ENCODE measurements at places on chromosomes 3 and 15.

- DNase-seq: no peak
Observed at GRCh38 chr3:68485051-68485450, 447.3 kb downstream of the TAFA4 start.

GRCh38 chr3:135503760-135504686 lies 461.5 kb upstream of the PPP2R3A start:
- DNase-seq: peak; percentile 46

DNA sequence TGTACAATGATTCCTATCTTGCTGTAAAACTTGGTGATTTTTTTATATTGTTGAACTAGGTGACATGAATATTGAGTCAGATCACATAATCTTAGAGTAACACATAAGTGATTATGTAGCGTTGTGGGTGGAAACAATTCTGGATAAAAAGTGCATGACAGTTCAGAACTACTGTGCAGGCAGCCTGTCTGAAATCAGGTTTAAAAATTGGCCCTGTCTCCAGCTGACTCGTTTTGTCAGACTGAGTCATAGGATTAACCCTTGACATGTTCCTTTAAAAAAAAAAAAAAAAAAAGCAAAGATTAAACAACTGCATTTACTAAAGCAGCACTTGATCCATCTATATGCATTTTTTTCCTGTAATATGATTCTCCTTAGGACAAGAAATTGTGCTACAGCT lies 160.0 kb upstream of the CGNL1 start:
- DNase-seq: no peak

GRCh38 chr15:40452296-40453090 lies 11.7 kb downstream of the BAHD1 start:
- no peak for DNase-seq

GRCh38 chr3:186612721-186613636 lies at the start of gene AHSG:
Gene AHSG, plus strand, starts transcription at chr3:186613060. Its CDS starts 82 bp downstream, at chr3:186613142.
- DNase-seq: no peak

GRCh38 chr3:69490235-69490634 lies 104.3 kb upstream of the FRMD4B start:
- peak; percentile 24 for DNase-seq

DNA sequence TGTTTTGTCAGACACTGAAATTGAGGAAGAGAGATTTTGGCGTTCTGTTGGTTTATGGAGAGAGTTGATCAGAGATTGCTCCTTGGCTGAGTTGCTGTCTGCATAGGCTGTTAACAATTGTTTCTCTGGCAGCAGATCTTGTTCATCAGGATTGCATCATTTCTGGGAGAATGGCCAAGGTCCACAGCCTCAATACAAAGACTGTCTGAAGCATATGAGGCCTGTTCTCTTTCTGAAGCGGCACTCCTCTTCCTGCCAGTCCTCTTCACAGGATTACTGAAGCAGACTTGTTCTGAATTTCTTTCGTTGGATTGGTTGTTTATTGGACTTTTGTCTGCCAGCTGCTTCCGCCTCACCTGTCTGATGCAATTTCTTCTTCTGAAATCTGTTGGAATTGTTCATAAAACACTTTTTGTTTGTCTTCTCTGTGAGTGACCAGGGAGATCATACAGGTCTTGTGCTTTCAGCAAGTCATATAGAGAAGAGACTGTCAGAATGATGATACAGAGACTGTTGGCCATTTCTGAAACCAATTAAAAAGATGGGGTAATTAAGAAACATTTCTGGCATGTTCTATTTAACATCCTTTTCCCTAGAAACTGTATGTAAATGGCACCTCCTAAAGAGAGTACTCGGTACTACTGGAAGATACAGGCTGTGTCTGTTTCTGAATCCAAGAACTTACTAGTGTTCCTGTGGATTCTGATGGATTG lies 25.5 kb downstream of the SETD5 start:
- DNase-seq: peak; percentile 51

DNA sequence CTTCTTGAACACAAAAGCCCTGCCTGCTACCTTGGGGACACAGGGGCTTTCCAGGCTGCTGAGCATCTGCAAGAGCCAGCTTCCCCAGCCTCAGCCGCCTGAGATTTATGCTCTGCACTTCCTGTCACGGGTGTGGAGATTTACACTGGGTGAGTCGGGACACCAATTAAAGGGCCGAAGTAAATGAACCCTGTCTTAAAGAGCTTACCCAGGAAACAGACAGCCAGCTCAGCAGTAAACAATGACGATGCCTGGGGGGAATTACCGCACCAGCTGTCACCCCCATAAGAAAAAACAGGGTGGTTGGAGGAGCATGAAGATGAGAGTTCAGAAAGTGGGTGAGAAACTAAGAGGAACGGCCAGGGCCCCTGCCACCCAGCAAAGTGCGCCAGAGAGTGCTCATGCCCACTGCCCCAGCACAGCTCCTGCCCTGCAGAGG lies 37.5 kb upstream of the IQSEC1 start:
- DNase-seq: peak; percentile 22

GRCh38 chr15:56215769-56216168 lies 27.9 kb downstream of the RFX7 start:
- no peak for DNase-seq

DNA sequence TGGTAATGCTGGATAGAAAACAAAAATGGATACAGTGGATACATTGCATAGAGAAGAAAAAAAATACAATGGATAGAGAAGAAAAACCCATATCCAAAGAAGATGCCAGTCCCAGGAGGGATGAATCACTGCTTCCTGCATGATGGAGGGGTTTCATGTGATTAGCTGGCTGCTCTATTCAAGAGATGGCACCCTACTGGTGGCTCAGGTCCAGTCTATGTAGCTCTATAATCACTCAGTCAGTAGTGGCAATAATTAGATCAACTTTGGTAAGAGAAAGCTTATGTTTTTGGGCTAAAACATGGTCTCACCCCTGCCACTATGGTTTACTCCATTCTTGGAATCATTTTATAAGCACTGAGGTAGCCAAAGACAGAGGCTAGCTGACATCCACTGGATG lies 33.7 kb upstream of the NOX5 start:
- no peak for DNase-seq

DNA sequence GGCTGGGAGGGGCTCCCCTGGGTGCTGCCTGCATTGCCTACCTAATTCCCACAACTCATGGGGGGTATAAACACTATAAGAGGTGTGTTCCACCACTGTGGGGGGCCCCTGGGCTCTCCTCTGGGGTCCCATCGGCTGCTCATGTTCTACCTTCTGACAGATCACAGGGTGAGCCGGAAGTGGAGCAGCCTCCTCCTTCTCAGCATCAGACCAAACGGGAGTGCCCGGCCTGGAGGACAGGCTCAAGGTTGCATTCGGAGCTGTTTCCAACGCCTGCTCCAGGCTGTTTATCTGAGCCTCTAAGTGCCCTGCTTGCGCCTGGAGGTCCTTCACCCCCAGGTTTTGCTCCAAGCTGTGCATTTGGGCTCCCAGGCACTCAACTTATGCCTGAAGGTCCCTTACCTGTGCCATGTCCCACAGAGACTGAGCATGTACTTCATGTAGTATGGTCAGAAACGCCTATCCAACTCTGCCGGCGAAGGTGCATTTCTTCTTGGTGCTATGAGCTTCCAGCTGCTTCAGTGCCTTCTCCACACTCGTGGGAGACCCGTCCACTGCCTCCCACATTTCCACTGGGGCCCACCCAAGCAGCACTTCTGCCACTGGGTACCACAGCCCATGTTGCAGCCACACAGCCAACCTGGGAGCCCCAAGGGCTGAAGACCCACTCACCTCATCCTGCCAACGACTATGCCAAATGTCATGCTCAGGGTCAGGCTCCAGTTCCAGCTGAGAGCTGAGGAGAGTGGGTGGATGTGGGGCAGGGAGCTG lies 232.1 kb downstream of the IGSF11 start:
- no peak for DNase-seq

DNA sequence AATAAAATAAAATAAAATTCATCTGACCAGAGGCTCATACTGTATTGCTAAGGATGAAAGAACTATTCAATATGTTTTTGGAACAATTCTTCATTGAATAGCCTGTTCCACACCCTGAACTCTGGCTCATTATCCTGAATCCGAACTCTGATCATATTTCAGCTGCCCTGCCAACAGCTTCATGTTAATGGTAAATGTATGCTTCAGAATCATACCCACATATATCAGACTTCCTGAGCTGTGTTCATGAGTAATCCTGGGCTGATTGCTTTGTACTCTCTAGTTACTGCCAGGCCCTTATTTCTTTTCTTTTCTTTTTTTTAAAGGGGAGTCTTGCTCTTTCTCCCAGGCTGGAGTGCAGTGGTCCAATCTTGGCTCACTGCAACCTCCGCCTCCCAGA lies 11.8 kb downstream of the INO80 start:
- no peak for DNase-seq

DNA sequence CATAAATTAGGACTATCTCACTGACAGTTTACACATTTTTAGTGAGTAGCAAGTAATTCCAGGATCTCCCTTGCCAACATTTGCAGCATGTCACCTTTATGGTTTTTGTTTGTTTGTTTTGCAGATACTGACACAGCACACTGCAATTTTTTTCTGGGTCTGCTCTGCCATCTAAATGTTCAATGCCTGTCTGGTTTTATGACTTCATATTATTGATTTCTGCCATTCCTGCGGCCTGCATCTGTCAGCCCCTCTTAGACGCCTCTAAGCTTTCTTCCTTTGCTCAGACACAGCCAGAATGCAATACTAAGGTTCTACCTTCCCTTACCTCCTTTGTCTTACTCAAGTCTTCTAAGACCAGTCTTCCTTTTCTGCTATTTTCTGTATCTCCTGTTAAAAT lies 321.2 kb upstream of the AZI2 start:
- DNase-seq: no peak

GRCh38 chr3:8529738-8530525 lies 28.3 kb downstream of the LMCD1 start:
- peak; percentile 48 for DNase-seq

GRCh38 chr15:39442898-39443297 lies 138.0 kb upstream of the THBS1 start:
- no peak for DNase-seq

DNA sequence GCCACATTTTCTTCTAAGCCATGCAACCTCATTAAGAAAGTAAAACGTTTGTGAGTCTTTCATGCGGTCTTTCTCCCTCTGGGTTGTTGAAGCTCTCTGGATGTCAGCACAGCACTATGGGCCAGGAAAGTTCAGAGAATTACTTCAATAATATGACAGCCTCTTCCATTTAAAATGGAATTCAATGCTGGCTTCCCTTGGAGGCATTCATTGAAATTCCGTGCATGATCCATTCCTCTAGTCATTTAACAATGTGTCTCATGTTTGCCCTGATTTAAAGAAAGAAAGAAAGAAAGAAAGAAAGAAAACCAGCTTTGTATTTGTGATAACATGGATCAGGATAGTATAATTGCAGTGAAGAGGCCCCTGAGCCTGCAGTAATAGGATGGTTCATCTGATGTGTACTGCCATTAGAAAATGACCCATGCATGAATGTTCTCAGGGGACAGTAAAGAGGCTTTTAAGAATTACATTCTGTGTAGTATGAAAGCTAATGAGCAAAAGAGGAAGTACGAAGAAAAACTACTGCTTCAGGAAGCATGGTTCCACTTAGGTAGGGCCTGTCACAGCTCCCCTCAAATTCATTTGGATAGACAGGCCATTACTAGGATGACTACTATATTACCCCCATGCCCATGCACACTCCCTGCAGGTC lies 146.0 kb downstream of the ARPP21 start:
- DNase-seq: no peak

DNA sequence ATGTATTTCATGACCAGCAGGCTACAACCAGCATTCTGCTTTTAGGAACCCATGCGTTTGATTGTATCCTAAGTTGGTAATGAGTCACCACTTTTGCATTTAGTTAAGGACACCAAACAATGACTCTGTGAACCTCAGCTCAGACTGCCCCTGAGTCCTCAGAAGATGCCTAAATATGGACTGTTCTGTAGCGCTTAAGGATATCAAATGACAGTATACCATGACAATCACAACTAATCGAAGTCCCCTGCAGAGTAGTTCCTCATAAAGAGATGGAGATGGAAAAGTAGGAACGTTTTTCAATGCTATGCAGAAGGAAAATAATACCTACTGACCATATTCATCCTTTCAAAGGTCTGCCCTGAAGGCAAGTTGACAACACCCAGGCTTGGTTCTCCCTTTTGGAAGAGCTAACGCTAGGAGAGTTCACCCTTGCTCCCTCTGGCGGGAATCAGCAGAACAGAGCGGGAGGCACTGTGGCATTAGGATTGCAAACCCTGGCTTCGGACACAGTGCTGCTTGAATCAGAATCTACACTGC lies 508.6 kb downstream of the FHIT start:
- DNase-seq: no peak

GRCh38 chr3:17749281-17749680 lies 6.8 kb upstream of the TBC1D5 start:
- DNase-seq: no peak

DNA sequence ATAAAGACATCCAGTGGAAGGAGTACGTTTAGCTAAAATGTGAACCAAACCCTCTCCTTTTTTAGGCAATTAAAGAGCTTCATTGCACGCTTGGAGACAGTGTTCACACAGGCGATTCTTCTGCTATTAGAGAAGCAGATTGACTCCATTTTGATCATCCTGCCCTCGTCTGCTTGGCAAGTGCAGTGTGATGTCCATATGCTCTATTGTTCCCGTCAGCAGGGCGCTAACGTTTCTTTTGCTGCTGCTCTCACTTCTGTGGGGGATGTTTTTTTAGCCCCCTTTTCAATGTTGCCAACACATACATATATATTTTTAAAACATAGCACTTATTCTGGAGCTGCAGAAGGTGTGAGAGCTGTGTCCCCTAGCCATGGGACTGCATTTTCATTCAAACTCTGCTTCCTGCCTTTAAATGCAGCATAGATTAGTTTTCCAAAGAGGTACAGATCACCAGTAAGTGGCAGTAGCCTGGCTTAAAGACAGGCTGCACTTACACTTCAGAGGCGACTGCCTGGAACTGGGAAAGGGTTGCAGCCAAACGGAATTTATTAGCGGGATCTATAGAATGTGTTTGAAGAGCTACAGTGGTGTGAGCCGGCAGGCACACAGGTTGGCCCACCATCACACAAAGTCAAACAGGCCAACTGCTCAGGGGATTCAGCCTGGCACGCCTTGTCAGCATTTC lies 292.6 kb upstream of the DPH6 start:
- no peak for DNase-seq

DNA sequence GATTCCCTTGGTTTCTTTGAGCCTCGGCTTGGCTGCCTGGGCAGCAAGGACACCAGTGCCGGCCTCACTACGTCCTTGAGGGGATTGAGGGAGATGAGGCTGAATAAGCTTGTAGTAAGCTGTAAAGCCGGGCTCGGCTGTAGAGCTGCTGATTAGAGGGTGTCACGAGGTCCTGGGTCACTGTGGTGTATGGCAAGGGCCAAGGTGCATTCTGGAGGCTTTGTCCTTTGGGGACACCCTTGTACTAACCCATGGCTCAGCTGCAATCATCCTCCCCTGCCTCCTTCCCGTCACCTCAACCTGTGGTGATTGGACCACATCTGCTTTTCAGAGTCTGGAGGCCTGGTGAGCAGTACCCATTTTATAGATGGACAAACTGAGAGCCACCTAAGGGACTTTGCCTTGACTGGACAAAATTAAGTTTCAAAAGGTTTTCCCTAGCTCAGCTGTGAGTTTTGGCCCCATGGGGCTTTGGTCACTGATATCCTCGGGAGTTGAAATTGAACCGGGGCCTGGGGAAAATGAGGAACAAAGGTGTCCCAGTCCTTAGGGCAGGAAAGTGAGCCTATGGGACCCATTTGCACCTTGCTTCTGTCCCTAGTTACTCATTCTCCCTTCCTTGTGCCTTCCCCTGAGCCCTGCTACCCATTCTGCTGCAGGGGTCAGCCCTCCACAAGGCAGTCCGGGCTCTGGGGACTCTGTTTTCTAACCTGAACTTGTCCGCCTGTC lies 2.4 kb downstream of the SLC6A6 start:
- no peak for DNase-seq
